ENCODE measurements at places on chromosomes 13 and 19. TPM values are rescaled to one million over a fixed set of nuclear protein-coding genes. Genes with fewer than 3 reads are reported as not detected.

DNA sequence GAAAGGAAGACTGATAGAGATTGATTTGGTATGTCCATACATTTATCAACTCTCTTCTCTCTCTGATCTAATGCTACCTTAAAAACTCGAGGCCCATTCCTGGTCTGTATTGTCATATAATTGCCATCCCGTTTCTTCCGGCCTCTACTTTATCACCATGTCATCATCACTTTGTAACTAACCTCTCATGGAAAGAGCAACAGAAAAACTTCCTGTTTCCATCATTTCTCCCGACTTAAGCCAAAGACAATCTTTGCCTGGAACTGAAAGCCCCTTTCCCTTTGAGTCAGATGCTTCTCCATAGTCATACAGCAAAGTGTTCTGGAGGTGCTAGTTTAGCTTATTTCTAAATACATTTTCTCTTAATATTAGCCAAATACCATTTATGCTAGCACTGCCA is 2.8 kb upstream of the STOML3 start:
- no peak for DNase-seq

The C19orf53 gene
- polyA plus RNA-seq: 144 TPM

DNA sequence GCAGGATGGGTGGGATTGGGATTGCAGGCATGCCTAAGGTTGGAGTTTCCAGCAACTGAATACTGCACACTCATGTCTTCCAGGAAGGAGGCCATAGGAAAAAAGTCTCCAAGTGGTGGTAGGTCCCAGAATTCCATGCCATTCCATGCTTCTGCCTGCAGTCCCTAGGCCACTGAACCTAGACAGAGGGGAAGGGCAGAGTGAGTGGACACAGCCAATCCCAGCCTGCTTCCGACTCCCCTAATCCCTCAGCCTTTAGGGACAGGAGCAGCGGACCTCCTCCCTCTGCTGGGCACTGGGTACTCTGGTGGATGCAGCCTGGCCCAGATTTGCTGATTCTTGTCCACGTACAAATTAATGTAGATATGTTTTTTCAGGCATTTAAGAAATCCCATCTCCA is 17.0 kb downstream of the VSTM2B start:
- DNase-seq: no peak

DNA sequence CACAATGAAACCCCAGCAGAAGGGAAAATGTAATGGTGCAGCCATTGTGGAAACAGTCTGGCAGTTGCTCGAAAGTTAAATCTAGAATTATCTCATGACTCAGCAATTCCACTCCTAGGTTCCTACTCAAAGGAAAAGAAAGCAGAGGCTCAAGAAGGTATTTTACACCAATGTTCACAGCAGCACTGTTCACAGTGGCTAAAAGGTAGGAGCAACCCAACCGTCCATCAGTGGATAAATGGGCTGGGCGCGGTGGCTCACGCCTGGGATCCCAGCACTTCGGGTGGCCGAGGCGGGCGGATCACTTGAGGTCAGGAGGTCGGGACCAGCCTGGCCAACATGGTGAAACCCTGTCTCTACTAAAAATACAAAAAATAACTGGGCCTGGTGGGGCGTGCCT is 25.9 kb downstream of the ZFR2 start:
- no peak for DNase-seq

DNA sequence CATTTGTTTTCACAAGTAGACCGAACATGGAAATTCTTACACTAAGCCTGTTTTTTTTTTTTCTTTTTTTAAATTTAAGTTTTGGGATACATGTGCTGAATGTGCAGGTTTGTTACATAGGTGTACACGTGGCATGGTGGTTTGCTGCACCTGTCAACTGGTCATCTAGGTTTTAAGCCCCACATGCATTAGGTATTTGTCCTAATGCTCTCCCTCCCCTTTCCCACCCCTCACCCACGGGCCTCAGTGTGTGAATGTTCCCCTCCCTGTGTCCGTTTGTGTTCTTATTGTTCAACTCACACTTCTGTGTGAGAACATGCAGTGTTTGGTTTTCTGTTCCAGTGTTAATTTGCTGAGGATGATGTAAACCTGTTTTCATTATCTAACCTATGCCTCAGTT is 2.6 kb downstream of the NLRP4 start:
- no peak for DNase-seq

- DNase-seq: no peak
These were observed 825 bp upstream of the CARM1 start for GRCh38 chr19:10870501-10870954.

DNA sequence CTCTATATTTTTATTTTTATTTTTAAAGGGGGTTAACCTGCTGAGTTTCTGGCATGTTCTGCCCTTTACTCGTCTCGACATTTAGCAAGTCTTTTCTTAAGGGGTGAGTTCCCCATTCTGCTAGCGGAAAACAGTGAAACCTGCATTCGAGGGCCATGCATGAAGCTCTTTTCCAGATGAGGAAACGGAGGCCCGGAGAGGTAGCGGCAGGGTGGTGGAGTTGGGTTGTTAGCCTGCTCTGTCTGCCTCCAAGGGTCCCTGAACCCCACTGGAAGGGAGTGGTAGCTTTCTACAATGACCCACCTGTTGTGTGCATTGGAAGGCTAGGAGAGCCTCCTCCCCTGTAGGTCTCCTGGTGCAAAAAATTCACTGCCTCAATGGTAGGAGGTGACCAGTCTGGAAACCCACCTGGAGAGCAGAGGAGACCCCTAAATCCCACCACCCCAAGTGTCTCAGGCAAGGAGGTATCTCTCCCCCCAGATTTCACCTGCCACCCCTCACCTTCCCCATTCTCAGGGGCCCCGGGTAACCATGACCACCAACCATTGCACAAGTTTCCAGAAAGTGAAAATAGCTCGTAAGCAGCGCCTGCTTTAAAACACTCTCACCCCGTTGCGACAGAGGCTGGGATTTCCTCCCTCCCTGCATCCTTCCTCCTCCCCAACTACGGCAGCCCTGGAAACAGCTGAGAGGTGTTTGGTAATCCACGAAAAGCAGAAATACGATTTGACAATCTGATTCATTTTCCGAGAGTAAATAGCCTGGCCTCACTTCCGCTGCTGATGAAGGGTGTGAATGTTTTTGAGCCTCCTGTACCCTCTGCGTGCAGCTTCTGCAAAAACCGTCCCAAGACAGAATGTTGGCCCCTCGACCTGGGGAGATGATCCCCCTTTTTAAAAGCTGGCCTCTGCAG is 3.5 kb downstream of the KLF2 start:
- DNase-seq: peak; percentile 32

The METTL21C gene
- not detected for polyA plus RNA-seq

DNA sequence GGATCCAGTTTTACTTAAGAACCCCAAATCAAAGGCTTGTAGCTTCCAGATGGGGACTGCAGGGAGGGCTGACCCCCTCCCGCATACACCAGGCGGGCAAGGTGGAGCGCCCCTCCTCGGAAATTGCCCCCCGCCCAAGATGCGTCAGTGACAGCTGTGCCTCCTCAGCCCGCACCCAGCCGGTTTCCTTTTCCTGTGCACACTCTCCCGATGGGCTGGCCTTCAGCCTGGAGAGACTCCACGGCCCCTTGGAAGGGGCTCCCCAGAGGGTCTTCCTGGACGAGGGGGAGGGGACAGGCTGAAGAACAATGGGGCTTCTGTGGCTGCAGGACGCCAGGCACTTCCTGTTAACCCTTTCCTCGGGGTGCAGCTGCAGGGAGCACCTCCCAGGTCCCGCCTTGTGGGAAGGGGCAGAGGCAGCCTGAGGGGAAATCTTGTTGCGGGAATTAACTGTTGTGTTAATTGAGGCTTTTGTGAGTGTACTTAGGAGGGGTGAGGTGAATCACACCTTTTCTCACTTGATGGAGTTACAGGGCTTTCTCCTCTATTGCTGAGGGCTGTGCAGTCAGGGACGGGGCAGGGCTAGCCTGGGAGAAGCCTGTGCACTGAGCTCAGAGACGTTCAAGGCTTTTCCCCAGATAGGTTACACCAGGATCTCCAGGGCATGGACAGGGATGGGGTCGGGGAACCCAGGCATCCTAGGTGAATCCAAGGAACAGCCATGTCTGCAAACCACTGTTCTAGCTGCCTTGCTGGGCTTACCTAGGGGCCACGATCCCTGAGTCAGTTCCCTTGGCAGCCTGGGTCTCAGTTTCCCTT is 14.3 kb downstream of the IER2 start:
- no peak for DNase-seq

- no peak for DNase-seq
These were observed 38.4 kb downstream of the KCNC3 start for GRCh38 chr19:50290775-50291174.

Data from A549 (cell line).